Right renal cortex interstitium (tissue), 3 donors: ENCODE measurements at places on chromosomes 2 and 18. TPM values are rescaled to one million over a fixed set of nuclear protein-coding genes. Genes with fewer than 3 reads are reported as not detected.

The KRTCAP3 gene
- 6.5 TPM for polyA plus RNA-seq

The DAPL1 gene
- 31.8 TPM for polyA plus RNA-seq

- DNase-seq: no peak
Observed at GRCh38 chr2:130183512-130184373, 1.7 kb downstream of the MZT2B start.

GRCh38 chr2:45921921-45922320, 270.4 kb downstream of the PRKCE start:
- DNase-seq: no peak

GRCh38 chr2:100707016-100707947, 112.7 kb upstream of the NPAS2 start:
- DNase-seq: no peak

DNA sequence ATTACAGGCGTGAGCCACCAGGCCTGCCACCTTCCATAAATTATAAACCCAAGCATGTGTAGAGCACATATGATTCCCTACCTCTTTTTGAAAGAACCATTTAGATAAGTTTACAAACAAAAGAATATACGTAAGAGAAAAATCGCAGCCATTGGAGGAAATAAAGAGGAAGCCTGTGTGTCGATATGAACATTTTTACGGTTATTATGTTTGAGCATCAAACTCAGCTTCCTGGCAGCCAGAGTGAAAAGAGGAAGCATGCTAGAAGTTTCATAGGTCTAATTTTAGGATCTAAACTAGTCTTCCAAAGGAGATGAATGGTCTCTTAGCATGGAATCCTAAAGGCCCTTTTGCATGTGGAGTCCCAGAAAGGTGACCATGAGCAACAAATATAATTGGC, 104.3 kb downstream of the PLB1 start:
- DNase-seq: no peak

- DNase-seq: no peak
Observed at GRCh38 chr2:25349397-25349796, 7.7 kb upstream of the DNMT3A start.

- DNase-seq: no peak
Observed at GRCh38 chr18:69556228-69556627, 155.5 kb downstream of the DOK6 start.

GRCh38 chr2:122831649-122832048, 1076.2 kb downstream of the TSN start:
- no peak for DNase-seq

The IL36A gene
- polyA plus RNA-seq: not detected

The ADAM17 gene
- polyA plus RNA-seq: 38.6 TPM

The COL3A1 gene
- 1,115 TPM for polyA plus RNA-seq
